ENCODE measurements at places on chromosomes 5 and 9.

GRCh38 chr9:117145081-117145480 is 269.8 kb downstream of the ASTN2 start:
- no peak for DNase-seq

GRCh38 chr5:11153670-11154382 is 392.8 kb upstream of the DAP start:
- no peak for DNase-seq

GRCh38 chr9:21144603-21145002 is 3.0 kb upstream of the IFNW1 start:
- DNase-seq = peak; percentile 16

DNA sequence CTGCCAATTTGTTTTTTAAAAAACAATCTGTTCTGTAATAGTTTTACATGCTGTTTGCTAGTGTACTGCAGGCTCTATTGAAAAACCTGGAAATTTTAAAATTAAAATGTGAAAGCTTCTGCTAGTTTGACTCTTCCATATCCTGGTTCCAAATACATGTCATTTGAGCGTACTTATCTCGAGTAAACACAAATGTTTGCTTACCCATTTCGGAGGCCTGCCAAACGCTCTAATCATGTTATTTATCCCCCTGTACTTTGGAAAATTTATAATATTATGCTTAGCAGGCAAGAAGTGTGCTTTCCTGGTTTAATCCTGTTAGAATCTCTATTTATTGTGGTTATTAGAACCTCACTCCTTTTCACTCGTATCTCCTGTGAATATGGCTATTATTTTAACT is 476.8 kb upstream of the CYLC2 start:
- no peak for DNase-seq

DNA sequence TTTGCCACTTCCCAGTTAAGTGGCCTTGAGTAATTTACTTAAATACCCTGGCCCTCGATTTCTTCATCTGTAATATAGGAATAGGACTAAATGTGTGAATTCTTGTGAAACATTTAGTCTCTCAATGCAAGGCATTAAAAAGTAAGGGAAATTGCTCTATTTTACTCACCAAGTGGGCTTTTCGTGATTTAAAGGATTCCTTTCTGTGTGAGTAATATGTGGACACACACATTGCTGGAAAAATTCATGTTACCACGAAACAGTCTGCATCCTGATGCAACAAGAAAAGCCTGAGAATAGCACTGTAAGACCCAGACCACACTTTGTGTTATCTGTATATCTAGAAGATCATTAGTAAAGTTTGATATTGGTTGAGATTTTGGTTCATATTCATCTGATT is 1243.0 kb upstream of the CDH9 start:
- DNase-seq = no peak

- no peak for DNase-seq
Measured at GRCh38 chr5:65364907-65365306, 116.8 kb downstream of the ADAMTS6 start.

- DNase-seq = no peak
Measured at GRCh38 chr5:135097390-135097789, 63.4 kb upstream of the PITX1 start.

- DNase-seq = no peak
Measured at GRCh38 chr9:131593936-131594665, 48.8 kb downstream of the PRRT1B start.

GRCh38 chr5:135832941-135833920 is 1.2 kb upstream of the SLC25A48 start:
- no peak for DNase-seq

GRCh38 chr5:126516133-126516532 is 78.9 kb downstream of the ALDH7A1 start:
- no peak for DNase-seq

DNA sequence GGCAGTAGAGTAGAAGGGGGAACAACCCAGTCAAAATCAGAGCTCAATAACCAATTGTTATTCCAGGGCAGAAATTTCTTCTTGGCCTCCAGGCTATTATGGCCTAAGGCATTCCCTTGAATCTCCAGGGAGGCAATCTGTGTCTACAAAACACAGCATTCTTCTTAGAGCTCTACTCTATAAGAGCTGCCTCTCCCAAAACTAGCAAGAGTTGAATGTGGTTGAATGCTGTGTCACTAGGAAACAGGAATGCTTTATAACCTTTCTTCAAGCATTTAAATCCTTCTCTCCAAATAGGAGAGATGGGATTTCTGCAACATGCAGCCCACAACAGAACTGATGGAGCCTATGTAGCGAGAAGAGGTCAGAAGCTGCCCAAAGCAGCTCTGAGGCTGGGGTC is 97.1 kb upstream of the APC start:
- DNase-seq = no peak

GRCh38 chr9:106927916-106928315 is 65.0 kb downstream of the ZNF462 start:
- no peak for DNase-seq

- DNase-seq = no peak
Measured at GRCh38 chr5:111854186-111854585, 97.2 kb upstream of the NREP start.

DNA sequence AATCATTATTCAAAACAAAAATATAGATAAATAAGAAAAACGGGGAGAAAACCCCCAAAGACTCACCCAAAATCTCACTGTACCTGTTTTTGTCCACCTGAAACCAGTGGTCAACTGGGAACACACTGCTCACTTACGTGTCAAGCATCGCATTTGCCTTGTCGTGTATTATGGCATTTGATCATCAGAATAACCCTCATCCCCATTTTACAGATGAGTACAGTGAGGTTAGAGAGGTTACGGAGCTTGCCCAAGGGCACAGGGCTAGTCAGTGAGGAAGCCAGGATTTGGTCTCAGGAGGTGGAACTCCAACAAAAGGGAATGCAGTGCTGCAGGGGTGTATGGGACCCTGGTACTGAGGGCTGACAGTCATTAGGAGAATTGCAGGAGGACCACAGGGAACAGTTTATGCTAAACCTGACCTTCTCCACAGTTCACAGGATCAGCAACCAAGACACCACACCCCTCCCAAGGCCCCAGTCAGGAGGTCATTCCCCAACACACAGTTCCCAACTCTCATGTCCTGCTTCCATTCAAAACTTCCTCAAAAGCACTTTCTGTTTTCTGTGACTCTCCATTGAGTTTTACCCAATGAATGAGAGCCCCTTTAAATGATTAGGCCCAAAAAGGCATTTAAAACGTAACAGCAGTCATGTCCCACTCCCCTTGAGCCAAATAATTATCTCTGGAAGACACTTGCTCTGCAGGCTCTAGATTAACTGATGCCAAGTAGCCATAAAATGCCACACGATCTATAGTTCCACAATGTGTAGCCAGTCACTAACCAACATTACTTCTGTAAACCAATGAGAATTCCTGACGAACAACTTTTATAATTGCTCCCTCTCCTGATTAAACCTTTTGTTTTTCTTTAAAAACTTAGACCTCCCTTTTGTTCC is 50.8 kb downstream of the CTSL start:
- DNase-seq = no peak

DNA sequence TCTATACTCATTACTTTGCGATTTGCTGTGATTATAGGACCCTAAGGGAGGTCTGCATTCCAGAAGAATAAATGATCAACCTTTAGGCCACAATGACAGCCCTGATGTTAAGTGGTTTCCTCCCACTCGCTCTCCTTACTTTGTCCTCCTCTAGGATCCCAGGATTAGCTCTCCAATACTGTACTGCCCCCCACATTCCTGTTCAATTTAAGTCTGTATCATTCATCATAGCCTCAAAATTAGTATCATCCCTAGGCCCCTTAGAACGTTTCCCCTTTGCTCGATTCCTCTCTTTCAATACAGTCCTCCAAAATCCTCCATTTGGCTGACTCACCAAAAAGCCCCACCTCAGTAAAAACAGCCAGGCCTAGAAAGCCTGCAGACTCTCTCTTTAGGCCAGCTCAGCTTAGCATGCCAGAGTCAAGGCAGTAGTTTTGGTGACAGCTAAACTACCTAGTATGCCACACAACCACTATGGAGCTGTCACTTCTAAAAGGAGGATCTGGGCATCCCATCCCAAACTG is 24.4 kb downstream of the RNF145 start:
- peak; percentile 24 for DNase-seq

DNA sequence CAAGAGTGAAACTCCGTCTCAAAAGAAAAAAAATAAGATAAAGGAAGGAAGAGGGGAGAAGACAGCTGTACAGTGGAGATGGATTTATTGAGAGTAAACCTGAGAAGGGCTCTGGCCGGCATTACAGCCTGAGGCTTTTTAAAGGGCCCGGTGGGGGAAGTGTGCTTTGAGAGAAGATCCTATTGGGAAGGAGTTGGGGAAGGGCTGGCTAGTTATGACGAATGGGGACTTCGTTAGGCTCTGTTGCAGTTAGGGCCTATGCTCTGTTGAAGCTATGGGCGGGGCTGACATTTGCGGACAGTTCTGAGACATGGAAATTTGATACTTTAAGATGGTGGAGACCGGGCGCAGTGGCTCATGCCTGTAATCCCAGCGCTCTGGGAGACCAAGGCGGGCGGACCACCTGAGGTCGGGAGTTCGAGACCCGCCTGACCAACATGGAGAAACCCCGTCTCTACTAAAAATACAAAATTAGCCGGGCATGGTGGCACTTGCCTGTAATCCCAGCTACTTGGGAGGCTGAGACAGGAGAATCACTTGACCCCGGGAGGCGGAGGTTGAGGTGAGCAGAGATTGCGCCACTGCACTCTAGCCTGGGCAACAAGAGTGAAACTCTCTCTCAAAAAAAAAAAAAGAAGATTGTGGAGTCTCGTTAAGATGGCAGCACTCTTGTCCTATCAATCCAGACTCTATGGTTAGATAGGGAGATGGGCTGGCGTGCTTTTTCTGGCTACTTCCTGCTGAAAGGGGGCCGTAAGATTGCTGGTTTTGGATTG is 33.2 kb downstream of the C9orf50 start:
- no peak for DNase-seq

DNA sequence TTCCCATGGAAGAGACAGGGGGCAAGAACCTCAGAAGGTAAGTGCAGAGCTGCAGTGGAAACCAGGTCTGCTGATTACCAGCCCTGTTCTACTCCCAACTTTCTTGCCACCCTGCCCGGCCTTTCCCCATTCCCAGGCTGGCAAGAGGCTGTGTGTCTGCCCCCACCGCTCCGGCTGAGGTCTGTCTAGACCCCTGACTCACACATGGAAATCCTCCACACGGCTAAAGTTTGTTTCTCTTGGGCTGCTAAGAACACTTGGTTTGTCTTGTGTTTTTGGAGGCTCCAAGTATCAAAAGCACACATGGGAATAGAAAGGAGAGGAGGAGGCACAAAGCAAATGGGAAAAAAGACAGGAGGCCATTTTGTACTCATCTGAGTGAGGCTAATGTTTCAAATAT is 168.3 kb downstream of the GABBR2 start:
- no peak for DNase-seq

DNA sequence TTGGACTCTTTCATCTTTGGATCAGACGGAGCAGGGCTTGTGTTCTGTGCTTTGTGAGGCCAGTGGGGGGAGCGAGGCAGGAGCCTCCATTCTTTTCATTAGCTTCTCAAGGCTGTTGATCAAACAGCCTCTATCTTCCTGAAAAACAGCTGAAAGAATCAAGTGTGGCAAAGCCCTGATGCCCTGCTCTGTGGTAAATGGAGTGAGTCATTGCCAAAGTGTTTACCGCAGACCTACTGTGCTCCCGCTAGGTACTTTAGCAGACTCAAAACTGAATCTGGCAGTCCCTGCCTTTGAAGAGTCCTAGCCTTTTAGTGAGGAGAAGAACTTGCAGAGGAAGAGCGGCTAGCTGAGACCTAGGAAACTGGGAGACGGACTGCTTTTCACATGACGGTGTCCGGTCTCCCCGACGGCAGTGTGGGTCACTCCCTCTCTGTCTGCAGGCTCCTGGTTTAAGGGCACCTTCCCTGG is 3.3 kb downstream of the ANKRD33B start:
- no peak for DNase-seq

DNA sequence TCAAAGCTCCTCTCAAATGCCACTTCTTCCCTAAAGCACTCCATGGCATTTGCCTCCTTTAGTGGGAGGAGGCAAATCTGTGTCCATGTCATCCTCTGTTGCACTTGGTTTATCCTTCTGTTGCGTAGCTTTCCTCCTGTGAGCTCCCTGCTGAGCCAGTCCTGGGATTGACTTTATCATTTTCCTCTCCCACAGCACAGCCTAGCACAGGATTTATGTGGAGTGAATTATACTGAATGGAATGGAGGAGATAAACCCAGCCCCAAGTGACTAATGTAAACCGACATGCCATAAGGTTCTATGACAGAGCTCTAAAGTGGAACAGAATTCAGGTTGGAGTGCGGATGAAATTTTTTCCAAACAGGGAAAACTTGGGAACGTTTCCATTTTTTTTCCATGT is 26.4 kb upstream of the TOMM5 start:
- DNase-seq = no peak

- no peak for DNase-seq
Measured at GRCh38 chr5:59168067-59168466, 585.2 kb downstream of the RAB3C start.

DNA sequence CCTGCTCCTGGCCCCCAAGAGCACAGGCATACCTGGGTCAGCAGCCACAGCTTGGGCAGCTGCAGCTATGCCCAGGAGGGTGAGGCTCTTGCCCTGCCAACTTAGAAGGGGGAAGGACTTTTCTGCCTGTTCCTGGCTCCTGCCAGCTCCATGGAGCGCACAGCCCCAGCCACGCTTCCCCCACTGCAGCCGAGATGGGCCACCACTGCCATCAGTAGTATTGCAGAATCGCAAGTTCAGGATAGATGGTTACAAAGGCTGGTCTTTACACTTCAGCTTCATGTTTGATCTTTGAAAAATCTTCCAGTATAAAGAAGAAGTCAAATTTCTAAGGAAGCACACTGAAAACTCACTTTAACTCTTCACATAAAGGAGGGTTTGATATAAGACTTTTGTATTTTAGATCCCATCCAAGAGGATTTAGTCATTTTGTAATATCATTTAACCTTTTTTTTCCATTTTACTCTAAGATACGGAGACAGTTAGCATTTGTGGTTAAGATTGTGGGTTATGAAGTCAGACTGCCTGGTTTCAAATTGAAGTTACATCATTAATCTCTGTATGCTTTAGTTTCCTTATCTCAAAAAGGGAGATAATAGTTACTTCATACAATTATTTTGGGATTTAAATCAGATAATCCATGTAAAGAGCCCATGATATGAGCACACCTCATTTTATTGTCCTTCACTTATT is 81.8 kb downstream of the NLN start:
- DNase-seq = peak; percentile 16

DNA sequence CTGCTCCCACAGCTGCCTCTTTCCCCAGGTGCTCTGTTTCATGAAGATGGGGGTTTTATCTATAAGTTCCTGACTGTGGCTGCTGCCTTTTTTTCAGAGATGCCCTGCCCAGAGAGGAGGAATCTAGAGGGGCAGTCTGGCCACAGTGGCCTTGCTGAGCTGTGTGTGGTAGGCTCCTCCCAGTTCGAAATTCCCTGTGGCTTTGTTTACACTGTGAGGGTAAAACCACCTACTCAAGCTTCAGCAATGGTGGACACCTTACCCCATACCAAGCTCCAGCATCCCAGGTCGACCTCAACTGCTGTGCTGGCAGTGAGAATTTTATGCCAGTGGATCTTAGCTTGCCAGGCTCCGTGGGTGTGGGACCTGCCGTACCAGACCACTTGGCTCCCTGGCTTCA is 250.0 kb downstream of the FER start:
- DNase-seq = no peak

GRCh38 chr9:111662576-111663300 is 1.3 kb downstream of the GNG10 start:
- no peak for DNase-seq

Measured in GM10248 (cell line).